Fibroblast of skin of abdomen (primary cell): ENCODE measurements at places on chromosomes 6 and 20.

DNA sequence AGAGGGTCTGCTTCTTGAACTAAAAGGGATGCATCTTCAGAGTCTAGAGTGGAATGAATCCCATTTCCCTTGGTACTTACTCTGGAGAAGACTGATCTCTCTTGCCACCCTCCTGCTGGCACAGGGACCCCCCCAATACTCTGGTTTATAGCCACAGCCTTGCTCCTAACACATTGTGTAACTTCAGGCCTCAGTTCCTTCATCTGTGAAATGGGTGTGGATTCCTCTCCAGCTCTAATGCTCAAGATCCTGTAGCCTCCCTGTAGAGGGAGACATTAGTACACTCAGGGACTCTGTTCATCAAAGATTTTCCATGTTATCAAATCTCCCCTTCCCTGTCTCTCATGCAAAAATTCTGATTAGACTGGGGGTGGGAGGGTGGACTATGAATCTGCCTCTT lies 315.7 kb upstream of the MOCS1 start:
- no peak for DNase-seq

DNA sequence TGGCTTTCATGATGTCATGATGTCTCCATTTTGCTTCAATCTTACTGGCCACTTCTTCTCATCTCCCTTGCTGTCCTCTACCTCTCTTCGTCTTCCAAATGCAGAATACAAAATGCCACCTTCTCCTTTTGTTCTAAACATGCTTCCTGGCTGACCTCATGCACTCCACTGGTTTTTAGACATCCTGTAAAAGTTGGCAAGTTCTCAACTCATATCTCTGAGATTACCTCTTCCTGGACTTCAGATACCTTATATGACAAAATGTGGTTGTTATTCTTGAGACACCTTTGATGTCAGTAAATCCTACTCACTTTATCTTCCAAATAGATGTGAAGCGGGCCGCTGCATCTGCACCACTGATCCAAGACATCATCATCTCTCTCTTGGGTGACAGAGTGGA lies 212.7 kb upstream of the FOXA2 start:
- no peak for DNase-seq

DNA sequence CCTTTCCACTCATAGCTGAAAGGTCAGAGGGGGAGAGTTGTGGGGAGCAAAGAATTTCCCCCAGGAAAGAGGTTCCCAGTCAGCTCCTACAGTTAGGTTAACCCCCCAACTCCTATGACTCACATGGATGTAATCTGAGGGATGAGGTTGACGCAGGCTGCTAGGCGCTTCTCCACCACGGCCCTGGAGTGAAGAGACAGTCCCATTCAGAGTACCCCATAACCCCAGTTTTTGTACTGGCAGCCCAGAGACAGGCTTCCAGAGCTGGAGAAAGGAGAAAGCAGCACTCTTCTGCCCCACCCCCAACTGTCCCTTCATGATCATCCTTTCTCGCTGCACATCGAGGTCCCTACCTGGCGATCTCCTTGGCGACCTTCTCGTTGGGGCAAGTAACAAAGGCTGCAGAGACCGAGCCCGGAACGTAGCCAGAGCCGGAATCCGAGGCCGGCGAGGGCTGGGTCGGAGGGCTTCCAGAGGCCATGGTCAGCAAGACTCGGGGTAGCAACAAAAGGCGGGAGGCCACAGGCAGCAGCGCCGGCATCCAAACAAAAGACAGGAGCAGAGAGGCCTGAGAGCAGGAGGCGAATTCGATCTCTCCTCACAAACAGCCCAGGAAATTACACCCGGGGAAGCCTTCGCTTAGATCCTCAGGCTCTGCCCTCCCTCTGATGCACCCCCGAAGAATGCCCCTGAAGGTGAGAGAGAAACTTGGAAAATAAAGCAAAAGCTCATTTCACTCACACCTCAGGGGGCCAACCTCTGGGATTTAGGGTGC lies 592 bp downstream of the CUTA start:
- peak; percentile 91 for DNase-seq

DNA sequence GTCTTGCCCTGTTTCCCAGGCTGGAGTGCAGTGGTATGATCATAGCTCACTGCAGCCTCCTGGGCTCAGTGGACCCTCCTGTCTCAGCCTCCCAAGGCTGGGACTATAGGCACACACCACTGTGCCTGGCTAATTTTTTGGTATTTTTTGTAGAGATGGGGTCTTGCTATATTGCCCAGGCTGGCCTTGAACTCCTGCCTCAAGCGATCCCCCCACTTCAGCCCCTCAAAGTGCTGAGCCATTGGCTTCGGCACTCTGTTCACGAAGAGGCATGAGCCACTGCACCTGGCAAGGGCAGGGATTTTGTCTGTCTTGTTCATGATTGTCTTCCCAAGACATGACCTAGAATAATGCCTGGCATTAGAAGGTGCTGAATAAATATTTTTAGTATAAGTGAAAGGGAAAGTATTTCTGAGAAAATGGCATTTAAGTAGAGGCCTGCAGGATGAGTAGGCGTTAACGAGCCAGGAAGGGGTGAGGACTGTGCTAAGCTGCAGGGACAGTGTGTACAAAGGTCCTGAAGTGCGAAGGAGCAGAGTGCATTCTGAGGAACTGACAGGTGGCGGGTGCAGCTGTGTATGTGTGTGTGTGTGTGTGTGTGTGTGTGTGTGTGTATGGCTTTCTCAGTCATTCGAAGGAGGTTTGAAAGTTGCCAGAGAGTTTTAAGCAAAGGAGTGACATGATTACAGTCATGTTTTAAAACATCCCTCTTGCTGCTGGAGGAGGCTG lies 43.0 kb downstream of the VEGFA start:
- no peak for DNase-seq

DNA sequence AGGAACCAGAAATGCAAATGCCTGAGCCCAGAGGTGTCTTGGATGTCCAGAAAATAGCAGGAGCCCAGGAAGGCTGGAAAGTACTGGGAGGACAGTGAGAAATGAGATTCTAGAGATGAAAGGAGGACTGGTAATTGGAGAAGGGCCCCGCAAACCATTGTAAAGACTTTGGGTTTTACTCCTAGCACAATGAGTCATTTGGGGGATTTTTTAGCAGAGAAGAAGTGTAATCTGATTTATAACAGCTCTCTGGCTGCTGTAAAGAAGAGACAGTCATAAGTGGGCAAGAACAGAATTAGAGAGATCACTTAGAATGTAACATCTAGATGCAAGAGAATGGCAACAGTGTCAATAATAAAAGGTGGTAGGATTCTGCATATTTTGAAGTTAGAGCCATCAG lies 40.2 kb downstream of the SLC35F1 start:
- no peak for DNase-seq

DNA sequence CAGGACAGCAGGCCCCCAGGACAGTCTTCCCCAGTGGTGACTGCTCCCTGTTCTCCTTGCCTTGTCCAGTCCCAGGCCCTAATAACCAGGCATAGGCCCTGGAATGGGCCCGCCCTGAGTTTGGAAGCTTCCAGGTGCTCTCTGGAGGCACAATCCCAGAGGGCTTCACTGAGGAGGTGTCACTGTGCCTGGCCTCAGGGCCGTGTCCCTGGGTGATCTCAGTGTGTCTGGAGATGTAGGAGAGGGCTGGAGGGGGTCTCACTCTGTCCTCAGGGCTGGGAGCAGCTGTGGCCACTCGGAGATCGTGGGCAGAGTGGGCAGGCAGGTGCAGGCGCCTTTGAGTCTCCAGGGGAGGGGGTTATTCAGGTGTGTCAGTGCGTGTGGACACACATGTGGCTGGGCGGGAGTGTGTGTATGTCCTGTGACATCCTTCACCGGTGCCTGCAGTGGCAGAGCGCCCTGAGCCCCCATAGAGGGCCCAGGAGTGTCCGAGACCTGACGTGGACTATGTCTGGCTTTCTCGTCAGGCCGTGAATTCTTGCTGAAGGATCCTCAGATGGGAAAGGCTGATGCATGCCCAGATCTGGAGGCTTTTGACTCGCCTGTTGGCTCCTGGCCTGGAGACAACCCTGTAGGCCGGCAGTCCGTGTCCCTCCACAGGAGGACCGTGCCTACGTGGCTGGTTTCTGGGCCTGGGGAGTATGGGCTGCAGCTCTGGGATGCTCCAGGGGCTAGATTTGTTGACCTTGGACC lies 5.5 kb upstream of the NPBWR2 start:
- no peak for DNase-seq

DNA sequence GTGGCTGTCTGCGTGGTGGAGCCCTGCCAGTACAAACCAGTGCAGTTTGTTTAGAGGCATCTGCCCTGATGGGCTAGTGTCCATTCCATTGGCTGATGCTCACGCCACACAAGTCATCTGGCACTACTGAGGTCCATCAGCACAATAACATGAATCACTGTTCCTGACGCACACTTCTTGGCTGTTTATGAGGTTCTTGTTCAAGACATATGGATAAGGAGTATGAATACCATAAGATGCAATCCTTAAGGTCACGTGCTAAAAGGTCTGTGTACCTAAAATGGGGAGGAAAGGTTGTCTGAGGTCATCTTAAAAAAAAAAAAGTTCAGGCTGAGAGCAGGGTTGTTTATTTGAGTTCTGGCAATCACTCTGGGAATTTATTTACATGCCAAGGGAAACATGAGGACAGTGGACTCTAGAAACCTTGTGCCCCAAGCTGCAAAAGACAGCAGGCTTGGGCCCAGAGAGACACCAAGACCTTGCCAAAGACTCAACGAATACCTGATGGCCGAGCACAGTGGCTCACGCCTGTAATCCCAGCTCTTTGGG lies 54.1 kb upstream of the SHLD1 start:
- DNase-seq: peak; percentile 5

GRCh38 chr6:134064461-134064860 lies 12.0 kb upstream of the SLC2A12 start:
- DNase-seq: no peak

- no peak for DNase-seq
Measured at GRCh38 chr6:1855890-1856289, 246.2 kb downstream of the FOXC1 start.

DNA sequence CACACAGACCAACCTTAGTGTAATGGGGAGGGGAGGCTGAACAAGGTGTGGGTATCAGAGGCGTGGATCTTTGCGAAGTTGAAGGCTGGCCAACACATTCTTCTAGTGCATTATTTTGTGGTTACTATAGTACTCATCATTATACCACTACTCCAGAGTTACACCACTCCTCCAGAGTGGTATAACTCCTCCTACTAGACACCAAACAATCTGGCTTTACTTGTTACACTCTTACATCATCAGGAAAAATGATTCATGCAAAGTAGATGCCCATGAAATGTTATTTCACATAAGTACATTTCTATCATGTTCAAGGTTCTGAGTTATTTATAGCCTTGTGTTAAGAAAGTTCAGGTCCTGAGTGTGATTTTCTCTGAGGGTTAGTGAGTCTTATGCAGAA lies 443.1 kb upstream of the OPRM1 start:
- no peak for DNase-seq

- peak; percentile 85 for DNase-seq
Measured at GRCh38 chr20:57030611-57031600, 235.5 kb downstream of the BMP7 start.
